Muscle of leg (tissue), 16 donors: ENCODE measurements at places on chromosomes 6 and 20.
A peak's percentile ranks its signal among the peaks of the same experiment; 100 is the strongest.

DNA sequence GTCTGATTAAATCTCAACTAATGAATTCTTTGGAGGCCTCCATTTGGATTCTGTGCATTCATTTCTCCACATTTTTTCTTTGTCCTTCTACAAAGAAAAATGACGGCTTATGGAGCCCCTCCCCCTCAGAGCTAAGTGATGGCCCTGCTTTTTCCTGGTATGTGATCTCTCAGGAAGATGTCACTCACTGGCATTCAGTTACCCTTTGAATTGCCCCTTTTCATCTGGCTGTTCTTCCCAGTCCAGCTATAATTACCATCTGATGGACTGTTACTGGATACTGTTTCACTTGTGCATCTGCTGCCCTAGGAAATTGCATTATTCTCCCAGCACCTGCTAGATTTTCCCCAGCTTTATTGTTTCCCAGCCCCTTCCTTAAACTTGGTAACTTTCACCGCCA is 151.9 kb downstream of the CFAP61 start:
- no peak for DNase-seq

- peak; percentile 72 for DNase-seq
Measured at GRCh38 chr6:161257793-161258457, 15.9 kb downstream of the AGPAT4 start.

- DNase-seq: peak; percentile 92
Measured at GRCh38 chr20:8718279-8718678, 350.6 kb upstream of the PLCB4 start.

GRCh38 chr6:24584382-24584720 is 61.6 kb downstream of the KIAA0319 start:
- DNase-seq: no peak

GRCh38 chr6:161696801-161697200 is 422.9 kb upstream of the AGPAT4 start:
- DNase-seq: no peak

- no peak for DNase-seq
Measured at GRCh38 chr20:50039706-50040431, 57.1 kb downstream of the SNAI1 start.
